ENCODE measurements at places on chromosomes 16 and 17.
A peak's percentile ranks its signal among the peaks of the same experiment; 100 is the strongest.

DNA sequence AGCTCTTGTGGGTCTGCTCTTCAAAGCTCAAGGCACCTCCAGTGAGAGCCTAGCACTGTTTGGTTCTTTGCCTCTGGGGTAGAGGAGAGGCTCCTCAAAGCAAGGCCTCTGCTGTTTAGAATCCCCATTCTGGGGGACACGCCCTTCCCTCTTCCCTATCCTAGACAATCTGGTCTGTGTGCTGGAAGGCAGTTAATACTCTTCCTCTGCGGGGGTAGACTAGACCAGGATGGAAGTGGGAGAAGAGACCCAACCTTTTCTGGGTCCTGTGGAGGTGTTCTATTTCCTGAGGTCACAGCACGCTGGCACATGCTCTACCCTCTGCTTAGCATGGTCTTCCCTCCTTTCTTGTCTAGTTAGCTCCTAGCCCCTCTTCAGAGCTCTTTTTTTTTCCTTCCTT is 7.7 kb downstream of the ERAL1 start:
- no peak for DNase-seq

- DNase-seq = peak; percentile 89
These were observed 12.9 kb downstream of the P2RX5 start for GRCh38 chr17:3683054-3683511.

DNA sequence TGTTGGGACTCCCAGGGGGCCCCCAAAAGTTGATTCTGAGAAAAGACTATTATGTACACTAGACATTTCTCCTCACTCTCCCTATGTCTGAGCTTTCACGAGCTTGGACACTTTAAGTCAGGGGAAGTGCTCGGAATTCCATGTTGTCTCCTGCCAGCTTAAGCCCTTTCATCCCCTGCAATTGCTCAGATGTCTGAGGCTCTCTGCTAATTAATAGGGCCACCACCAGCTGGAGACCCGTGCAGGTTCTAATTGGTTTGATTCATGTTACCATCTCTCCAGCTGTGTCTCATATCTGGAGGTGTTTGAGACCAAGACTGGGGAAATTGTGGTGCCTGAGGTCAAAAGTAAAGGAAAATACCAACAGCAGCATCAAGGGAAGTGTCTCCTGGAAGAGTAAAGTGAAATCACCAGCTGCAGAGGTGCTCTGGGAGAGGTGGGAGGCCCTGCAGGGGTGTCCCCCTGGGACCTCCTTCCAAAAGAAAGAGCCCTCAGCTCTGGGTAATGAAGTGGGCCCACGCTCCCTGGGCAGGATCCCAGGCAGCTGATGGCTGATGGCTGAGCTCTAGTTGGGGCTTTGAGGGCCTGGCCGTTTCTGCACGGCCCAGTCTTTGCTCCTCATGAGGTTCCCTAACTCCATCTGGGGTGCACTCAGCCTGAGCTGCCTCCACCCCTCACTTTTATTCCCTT is 5.8 kb upstream of the UTS2R start:
- DNase-seq = no peak

- no peak for DNase-seq
These were observed 37.2 kb downstream of the CCDC182 start for GRCh38 chr17:57707892-57708291.

DNA sequence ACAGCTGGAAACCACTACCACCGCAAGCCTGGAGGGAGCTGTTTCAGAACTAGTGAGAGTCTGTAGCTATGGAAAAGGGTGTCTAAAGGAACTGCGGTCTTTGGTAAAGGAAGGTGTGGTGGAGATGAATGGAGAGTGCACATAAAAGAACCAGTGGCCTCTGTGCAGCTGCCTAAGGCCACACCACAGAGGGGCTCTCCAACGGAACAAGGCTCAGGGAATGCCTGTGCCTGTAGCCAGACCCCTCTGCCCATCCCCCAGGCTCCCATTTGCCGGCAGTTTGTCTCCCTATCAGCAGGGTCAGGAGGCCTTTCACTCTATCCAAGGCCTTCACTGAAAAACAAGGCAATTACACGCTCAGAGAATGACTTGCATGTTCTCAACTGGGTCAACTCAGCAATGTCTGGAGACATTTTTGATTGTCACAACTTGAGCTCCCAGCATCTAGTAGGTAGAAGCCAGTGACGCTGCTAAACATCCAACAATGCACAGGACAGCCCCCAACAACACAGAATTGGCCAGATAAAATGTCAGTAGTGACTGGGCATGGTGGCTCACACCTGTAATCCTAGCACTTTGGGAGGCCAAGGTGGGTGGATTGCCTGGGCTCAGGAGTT is 3.3 kb upstream of the FDXR start:
- DNase-seq = no peak

All from B cell (primary cell).